HCT116 (cell line): ENCODE measurements at places on chromosomes 12 and 14.

DNA sequence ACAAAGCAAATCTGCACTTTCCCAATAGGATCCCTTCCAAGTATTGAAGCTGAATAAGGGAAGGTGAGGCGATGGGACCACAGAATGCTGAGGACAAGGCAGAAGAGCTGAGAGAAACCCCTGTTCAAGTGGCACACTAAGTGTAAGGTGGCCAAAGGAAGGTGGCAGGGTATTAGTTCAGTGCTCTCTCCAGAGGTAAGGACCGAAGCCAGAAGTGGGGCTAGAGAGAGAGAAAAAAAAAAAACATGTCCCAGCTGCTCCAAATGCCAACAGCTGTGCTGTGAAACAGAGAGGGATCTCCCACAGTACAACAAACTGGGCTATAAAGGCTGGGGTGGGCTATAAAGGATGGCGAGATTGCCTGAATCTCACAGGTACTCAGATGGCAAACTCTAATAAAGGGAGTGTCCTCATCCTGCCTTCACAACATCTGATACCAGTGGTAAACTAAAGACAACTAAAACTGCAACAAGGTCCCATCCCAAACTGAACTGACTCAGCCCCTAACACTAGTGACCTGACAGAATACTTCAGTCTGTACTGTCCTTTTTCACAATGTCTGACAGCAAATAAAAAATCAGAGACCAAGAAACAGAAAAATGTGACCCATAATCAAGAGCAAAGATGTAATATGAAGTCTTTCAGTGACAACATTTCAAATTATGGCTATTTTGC, 47.9 kb downstream of the CDK17 start:
- DNase-seq, result no peak

DNA sequence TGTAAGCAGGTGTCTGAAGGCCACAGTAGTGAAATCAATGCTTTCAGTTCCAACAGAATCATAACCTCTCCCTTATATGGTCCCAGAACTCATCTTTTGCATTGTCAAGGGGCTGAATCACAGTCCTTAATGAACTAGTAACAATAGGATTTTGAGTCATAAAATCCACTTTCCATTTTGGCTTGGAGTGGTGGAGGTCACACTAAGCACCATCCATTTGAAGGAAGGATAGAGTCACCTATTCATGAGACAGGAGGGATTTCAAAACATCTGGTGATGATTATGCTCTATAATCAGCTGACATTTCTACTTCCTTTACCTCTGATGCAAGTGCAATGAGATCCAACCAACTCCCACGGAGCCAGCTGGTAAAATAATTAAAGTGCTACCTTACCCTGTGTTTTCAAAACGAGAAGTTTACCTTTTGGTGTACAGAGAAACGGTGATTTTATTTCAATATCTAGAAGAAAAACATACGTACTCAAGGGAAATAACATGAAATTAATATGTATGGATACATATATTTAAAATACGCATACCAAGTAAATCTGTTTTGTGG, 59.1 kb downstream of the TMEM132D start:
- no peak for DNase-seq

GRCh38 chr14:33280646-33281045, 342.0 kb downstream of the NPAS3 start:
- no peak for DNase-seq

GRCh38 chr12:18502422-18502968, 235.3 kb downstream of the PLCZ1 start:
- DNase-seq, result no peak

DNA sequence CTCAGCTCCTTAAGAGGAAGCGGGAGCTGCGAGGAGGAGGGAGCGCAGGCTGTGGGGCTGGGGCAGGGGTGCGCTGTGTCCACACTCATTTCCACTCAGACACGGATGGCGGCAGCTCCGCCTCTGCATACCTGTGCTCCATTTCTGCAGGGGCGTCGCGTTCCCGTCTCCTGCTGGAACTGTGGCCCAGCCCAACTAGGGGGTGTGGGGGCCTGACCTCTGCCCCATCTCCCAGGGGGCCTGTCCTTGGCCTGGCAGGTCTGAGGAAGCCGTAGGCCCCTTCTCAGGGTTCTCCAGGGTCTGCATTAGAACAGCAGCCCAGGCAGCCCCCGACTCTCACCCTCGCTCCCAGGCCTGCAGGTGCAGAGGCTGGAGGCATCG, 31.2 kb downstream of the FBRSL1 start:
- no peak for DNase-seq

DNA sequence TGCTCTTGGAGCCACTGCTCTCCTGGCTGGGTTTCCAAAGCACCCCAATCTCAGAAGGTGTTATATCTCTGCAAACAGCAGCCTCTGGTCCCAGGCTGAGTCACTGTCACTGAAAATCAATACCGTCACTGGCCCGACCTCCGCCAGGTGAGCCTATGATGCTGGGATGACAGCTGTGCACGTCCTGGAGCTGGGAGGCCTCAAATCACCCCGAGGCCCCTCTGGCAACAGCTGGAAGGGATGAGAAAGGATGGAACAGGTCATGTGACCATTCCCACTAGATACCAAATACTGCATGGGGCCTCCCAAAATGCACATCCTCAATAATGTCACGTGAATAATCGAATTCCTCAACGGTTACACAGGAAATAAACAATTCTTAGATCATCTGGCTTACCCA, 190.8 kb downstream of the TTC7B start:
- no peak for DNase-seq

DNA sequence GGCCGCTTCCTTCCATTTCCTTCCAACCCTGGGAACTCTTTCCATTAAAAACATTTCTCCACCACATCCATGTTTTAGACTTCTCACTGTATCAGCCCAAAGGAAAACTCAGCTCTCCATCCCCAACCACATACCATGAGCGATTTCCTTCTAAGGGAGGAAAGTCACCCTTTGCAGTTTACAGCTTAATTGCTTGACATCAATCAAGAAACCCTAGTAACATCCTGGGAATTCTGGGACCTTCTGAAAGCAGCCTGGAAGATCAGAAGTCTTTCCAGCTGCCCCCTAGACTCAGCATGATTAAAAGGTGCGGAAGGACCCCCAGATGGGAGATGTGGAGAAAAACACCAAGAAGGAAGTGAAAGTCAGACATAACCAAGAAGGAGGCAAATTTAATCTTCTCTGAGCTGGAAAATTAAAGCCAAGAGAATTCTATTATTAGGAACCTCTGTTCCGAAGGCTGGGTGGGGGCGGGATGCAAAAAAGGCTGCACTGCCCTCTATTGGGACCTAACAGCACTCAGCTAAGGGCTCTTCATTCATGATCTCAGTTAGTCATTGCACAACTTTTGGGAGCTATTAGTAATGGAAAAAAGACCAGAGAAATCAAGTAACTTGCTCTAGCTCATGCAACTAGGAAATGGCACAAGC, 73.3 kb upstream of the PLXNC1 start:
- DNase-seq, result peak; percentile 34

DNA sequence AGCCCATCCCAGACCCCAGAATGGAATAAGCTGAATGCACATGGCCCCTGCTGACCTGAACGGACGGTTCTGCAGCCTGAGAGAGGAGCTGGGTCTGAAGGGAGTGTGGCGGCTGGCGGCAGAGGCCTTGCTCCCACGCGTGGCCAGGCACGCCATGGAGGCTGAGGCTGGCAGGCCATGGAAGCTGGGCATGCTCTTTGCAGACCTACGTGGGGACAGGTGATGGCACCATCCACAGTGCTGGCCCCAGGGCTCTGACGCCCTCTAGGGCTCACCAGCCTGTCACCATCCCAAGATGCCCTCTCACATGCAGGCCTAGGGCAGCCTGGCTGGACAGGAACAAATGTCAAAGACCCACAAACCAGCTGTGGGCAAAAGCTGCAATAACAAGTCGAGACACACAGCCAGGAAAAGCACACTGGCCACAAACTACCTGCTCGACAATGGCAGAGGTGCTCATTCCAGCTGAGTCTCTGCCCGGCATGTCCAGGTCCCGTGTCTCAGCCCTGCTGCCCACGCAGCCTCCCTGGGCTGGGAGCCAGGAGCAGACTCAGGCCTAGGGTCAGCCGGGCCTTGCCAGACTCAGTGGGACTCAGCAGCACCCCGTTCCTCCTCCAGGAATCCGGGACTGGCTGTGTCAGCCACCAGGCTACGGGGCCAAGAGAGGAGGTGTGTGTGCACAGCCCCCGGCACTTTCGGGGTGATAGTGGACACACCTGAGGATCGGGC, 19.7 kb downstream of the BTBD6 start:
- DNase-seq, result no peak

DNA sequence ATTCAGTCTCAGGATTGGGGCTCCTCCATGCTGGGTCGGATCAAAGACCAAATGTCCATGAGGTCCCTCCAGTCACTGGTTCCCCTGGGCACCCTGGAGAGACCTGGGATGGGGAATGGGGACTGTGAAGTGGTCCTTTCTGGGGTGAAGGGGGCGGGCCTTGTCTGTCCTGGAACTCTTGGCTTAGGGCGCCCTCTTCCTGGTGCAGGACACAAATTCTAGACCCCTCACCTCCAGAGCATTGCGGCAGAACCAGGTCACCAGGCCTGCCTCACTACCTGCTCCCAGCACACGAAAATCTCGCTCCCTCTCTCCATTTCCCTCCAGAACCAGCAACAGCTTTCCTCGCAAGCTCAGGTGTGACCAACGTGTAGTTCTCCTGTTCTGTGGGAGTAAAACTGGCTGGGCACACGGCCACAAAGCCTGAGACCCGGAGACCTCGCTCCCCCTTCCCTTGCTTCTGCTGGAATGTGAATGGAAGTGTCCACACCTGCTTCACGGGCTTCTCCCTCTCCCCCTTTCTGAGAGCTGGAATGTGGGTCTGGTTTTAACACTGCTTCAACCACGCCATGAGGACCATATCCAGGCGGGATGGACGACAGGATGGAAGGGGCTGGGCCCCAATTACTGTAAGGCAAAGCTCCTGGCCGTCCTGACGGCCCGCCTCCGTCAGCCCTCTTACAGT, 112.7 kb downstream of the SCARB1 start:
- DNase-seq, result no peak

DNA sequence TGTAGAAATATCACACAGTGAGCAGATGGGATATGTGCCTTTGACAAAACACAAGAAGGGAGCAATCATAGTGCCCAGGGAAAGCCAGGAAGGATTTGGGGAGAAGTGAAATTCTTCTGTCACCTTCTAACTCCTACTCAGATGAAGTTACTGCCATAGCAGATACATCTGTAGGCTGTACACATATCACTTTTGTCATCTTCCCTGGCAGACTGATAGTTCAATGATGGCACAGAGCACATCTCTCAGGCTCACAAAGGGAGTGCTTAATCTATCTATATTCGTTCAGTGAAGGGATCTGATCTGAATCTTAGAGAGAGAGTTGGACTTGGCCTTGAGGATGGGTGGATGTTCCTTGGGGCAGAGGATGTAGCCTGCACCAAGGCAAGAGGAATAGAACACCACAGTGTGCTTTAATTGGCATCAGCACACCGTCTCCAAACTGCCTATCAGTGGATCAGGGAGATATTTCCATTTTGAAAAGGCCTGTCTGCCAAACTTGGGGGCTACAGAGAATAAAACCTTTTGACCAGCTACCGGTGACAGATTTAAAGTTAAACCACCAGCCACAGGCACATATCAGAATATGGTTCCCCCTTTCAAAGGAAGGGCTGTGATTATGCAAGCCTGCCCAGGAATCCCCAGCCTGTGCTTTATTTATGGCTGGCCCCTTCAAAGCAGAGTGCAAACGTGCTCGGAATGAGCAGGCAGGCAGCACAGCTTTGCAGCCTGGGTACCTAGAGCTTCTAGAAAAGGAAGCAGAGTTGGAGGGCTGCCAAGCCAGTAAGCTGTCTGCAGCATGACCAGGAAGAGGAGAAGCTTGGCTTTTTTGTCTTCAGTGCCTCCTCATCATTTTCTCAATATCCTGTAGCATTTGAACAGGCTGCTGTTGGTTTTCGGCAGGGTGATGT, 165.5 kb upstream of the DYRK2 start:
- DNase-seq, result no peak

DNA sequence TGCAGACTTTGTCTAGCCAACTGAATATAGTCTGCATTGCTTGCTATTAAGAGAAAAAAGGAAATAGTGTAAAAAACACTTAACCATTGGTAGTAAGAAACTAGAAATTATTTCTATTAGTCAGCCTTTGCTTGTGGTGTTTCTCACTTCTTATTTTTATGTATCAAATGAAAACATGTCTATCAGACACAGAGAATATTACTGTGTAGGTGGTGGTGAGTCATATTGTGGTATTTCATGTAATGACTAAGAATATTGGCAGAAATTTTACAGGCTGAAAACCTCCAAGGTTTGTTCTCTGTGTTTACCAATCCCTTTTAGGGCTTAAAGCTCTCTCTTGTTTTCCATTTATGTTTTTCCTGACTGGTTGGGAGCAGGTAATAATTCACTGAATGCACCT, 87.2 kb downstream of the DAAM1 start:
- peak; percentile 75 for DNase-seq

GRCh38 chr14:56340932-56341331, 222.7 kb downstream of the PELI2 start:
- DNase-seq, result no peak

GRCh38 chr14:21868442-21869046, 194.9 kb upstream of the OR4E1 start:
- DNase-seq, result peak; percentile 48

DNA sequence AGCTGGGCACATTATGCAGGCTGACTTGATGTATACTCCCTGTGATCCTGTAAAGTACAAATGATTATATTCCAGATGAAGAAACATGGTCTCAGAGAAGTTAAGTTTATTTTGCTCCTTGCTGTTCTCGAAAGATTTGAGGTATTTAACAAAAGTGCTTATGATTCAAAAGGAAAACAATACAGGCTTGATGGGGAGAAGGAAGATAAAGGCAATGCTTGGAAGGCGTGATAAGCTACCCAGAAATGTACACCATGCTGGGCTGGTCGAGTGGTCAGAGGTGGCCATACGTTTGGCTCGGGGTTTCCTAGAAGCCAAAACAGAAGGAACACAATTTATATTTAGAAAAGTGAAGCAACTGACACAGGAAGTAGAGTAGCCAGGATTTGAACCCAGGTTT, 201.0 kb downstream of the KTN1 start:
- DNase-seq, result no peak

DNA sequence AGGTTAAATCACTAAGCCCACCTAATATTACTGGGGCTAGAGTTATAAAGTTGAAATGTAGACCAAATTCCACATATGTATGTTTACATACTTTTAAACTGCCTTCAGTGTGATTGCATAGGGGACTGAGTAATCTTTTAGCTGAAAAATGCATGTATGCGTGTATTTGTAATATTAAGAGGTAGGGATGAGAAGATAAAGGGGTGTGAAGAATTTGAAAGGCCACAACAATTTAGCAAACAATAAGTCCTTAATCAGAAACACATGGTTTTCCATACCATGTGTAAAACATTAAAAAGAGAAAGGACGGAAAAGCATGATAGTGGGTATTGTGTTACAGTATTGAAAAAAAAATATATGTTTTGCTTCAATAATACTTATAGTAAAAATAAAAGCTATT, 919.9 kb upstream of the FLRT2 start:
- DNase-seq, result no peak

DNA sequence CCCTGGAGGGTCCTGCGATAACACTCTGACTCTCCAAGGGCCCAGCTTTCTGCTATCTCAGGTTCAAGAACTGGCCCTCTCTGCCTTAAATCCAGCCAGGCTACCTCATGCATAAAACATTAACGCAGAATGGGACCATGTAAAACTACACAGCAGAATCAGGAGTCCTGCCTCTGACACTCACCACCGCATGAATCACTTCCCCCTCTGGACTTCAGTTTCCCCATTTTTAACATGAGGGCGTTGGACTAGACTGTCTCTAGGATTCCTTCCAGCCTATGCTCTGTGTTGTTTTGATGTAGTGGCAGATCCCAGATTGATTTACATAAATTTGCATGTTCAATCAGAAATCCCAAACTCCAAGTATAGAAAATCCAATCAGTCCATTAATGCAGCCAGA, 3.3 kb downstream of the NCKAP5L start:
- no peak for DNase-seq
